ENCODE measurements at places on chromosomes 4 and X.

GRCh38 chr4:169619518-169619957, 840 bp upstream of the CLCN3 start:
- peak; percentile 66 for DNase-seq

GRCh38 chr4:82983444-82983843, 27.2 kb downstream of the LIN54 start:
- no peak for DNase-seq

DNA sequence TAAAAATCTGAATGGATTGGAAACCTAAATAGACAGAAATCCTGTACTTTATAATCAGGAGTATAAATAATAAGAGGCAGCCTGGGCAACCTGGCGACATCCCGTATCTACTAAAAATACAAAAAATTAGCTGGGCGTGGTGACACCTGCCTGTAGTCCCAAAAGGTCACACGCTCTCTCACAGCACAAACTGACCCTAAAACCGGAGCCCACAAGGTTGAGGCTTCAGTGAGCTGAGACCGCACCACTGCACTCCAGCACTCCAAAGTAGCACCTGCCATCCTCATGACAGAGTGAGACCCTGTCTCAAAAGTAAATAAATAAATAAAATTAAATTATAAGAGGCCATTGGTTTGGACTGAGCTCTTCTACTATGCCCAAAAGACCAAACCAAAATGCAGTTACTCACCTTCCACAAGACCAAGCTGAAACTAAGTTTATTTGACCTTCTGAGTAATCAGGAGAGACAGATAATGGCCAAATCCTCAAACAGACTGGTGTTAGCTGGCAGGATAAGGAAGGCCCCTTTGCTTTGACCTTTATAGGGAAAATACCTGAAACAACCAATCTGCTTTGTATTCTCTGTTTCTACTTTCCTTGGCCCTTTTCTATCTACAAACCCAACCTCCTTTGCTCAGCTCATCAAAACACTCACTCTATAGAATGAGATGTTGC, 3.2 kb upstream of the GRSF1 start:
- DNase-seq, result no peak

- DNase-seq, result no peak
These were observed 31.8 kb downstream of the CSF2RA start for GRCh38 chrX:1300449-1300848.

DNA sequence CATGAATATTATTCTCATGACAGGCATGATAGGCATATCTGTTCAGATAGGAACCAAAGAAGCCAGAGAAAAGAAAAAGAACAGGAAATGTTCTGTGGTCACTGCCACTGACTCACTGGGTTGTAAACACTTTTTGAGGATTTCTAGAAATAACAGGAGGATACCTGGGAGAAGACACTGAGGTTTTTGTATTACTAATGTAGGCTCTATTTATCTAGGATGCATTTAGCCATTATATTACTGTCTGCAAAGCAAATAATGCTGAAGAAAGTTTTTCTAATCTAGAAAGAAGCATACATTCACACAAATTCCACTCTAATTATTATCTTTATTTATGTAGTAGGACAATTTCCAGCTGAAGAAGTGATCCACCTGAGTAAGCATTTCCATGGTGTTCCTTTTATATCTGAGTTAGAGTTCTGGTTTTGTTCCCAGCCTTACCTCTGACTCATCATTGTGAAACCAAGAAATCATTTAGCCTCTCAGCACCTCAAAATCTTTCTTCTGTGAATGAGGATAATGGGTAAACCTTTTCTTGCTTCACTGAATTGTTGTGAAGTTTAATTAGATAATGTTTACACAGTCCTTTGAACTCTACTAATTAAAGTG, 40.2 kb upstream of the EPGN start:
- peak; percentile 72 for DNase-seq

DNA sequence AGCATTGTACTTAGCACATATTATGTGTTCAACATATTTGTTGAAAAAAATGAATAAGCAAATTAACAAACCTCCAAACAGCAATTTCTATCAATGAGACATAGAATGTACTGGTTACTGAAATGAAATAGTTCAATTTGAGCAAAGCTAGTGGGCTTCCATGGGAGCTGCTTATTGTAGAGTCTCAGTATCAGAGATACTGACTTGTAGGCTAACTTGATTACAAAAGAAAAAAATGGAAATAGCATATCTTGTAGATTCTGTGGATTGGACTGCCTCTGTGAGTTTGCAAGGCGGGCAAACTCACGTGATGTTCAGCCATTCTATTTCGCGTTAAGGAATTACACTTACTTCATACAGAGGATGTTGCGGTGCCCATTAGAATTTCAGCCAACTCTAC, 222.1 kb upstream of the JADE1 start:
- DNase-seq, result no peak

DNA sequence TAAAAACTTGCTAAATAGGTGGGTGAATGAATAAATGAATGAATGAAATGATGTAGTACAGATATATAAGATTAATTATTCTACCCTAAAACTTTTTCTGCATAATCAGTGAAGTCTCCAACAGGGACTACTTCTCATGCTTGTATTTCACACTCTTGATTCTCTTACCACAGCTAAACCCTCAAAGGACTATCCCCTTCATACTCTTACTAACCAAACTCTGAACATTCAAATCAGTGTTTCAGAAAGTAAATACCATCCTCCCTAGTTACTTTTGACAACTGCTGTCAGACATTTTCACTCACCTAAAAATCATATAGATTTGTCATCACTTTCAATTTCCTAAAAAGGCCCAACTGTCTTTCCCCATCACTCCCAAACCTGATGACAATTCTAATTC, 234.3 kb upstream of the HHIP start:
- no peak for DNase-seq

DNA sequence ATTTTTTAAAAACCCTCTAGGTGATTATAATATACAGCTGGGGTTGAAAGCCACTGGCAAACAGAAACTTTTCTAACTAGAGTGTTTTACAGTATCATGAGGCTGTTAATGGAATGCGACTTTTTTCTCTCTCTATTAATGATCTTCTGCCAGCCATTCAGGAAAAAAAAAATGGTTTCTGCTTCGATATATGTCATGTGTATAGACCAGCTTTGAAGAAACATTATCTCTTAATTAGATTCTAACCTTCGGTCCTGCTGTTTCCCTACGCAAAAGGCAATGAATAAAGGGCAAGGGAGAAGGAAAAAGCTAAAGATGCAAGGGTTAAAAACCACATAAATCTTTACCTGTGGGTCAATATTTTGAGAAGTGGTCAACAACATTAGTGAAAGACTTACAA, 1662.1 kb upstream of the TENM3 start:
- DNase-seq, result no peak

- DNase-seq, result no peak
These were observed 44.3 kb upstream of the PPP2R2C start for GRCh38 chr4:6516762-6517161.

DNA sequence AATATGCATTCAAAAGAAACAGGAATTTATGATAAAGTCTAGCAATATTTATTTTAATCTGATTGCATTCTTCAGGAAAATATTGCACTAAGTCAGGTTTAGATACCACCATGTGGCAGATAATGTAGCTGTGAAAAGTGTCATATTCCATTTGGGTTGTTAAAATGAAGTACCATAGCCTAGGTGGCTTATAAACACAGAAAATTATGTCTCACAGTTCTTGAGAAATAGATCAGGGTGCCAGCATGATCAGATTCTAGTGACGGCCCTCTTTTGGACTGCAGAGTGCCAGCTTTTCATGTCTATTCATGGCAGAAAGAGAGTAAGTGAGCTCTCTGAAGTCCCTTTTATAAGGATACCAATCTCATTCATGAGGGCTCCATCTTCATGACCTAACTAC, 5.6 kb upstream of the ADGRL3 start:
- no peak for DNase-seq

DNA sequence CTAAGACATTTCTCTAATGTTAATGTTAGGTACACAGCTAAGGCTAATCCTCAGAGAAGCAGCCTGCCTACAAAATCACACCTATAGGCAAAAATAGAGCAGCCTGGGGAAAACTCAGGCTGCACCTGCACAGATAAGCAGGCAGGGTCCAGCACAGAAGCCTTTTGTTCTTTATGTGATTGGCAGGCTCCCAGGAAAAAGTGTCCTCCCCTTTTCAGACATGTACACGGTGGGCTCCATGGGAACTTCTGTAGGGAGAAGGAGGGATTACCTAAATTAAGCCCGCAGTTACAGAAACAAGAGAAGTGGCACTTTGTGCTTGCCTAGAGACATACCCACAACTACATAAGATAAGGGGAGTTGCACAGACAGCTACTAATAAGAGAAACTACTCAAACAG, 4.0 kb upstream of the HSPA4L start:
- DNase-seq, result no peak

GRCh38 chrX:108257556-108257955, 166.0 kb downstream of the ATG4A start:
- no peak for DNase-seq

DNA sequence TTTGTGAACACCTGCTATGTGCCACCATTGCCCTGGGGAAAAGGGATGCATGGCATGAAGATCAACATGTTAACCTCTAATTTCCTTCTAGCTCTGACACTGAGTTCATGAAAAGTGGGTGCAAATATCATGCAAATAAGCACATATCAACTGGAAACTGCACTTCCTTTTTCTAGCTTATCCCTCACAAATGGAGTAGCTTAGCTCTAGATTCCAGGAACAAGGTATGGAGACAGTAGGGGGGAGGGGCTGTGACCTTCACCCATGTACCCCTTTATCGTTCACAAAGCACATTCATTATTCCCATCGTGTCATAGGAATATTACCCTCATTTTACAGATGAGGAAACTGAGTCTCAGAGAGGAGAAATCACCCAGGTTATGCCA, 37.4 kb downstream of the STARD8 start:
- DNase-seq, result no peak

GRCh38 chr4:165027762-165028402, 3.9 kb upstream of the TRIM60 start:
- DNase-seq, result peak; percentile 9

- no peak for DNase-seq
These were observed 115.2 kb upstream of the TSPAN5 start for GRCh38 chr4:98773638-98774037.

- DNase-seq, result no peak
These were observed 64.0 kb upstream of the PRKX start for GRCh38 chrX:3777416-3777815.

DNA sequence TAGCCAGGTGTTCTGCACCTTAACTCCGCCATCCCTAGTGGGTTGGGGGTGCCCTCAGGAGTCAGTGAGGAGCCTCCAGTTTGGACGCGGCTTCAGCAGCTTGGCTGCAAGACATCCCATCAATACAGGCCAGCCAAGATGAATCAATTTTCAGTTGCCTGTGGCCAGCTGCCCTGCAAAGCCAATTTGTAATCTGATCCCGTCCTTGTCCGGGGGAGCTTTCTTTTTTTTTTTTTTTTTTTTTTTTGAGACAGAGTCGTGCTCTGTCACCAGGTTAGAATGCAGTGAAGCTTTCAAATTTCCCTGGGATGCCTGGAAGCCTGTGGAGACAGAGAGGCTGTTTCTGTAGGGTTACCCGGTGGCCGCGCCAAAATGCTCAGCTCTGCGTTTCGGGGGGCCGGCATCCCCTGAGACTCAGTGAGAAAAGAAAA, 192.5 kb downstream of the ASMT start:
- DNase-seq, result no peak

DNA sequence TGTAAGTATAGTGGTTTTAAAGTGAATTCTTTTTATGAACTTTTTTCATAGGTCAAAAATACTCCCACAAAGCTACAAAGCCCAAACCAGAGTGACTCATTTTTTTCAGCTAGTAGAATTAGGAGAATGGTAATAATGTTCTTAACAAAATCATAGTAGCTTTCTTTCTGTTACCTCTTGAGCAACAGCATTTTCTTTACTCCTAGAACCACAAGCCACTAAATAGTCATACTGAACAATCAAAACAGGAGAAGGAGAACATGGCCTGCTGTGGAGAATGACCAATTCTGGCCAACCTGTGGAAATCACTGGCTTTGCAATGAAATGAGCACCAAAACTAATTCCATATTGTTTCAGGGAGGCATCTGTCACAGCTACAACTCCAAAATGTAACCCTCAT, 112.9 kb downstream of the AMMECR1 start:
- peak; percentile 71 for DNase-seq

GRCh38 chr4:67101612-67102011, 443.7 kb downstream of the CENPC start:
- no peak for DNase-seq

DNA sequence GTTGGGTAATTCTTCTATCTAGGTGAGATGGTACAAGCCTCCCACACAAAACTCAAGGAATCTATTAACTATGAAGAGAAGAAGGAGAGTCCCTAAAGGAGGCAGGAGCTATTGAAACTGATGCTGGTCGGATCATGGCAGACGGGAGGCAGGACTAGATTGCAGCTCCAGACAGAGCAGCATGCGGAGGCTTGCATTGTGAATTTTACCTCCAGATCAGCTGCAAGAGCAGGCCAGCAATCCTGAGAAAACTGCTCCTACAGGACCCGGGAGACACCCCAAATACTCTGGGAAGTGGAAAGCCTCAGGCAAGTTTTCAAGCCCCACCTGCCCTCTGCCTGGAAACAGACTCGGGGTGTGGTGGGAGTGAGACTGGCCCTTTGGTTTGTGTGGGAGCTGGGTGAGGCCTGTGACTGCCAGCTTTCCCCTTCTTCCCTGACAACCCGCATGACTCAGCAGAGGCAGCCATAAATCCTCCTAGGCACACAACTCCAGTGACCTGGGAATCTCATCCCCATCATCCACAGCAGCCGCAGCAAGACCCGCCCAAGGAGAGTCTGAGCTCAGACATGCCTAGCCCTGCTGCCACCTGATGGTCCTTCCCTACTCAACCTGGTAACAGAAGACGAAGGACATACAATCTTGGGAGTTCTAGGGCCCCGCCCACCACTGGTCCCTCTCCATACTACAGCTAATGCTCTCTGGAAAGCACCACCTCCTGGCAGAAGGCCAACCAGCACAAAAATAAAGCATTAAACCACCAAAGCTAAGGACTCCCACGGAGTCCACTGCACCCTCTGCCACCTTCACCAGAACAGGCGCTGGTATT, 30.9 kb downstream of the GATB start:
- no peak for DNase-seq

- no peak for DNase-seq
These were observed 60.9 kb upstream of the PAGE1 start for GRCh38 chrX:49756692-49757091.

GRCh38 chr4:90099812-90100211, 27.4 kb upstream of the CCSER1 start:
- no peak for DNase-seq

- DNase-seq, result no peak
These were observed 14.8 kb downstream of the BLOC1S4 start for GRCh38 chr4:6730603-6731317.

GRCh38 chr4:72207196-72207595, 175.4 kb downstream of the NPFFR2 start:
- DNase-seq, result no peak

GRCh38 chr4:175035905-175036304, 117.7 kb downstream of the ADAM29 start:
- DNase-seq, result peak; percentile 13

DNA sequence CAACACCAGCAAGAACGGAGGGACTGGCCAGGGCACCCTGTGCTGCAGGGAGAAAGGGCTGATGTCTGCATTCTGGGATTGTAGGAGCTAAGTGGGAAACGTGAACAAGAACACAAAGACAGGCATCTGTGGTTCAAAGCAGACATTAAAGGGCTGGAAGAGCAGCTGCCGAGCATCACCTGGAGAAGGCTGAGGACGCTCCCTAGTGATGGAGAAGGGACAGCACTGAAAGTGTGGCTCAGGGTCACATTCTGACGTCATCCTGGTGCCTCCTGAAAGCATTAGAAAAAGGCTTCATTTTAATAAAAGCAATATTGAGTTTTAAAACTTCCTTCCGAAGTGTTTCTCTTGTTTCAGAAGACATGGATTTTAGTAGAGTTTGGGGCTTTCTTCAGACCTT, 62.3 kb downstream of the CLDN22 start:
- no peak for DNase-seq

- DNase-seq, result no peak
These were observed 213.3 kb downstream of the GABRG1 start for GRCh38 chr4:45910511-45910910.
